Daoy (cell line): ENCODE measurements at places on chromosomes 7 and 10. TPM values are rescaled to one million over a fixed set of nuclear protein-coding genes. Genes with fewer than 3 reads are reported as not detected.

The CPXM2 gene
- total RNA-seq, result 4.9 and 8.6 TPM in 2 replicates

DNA sequence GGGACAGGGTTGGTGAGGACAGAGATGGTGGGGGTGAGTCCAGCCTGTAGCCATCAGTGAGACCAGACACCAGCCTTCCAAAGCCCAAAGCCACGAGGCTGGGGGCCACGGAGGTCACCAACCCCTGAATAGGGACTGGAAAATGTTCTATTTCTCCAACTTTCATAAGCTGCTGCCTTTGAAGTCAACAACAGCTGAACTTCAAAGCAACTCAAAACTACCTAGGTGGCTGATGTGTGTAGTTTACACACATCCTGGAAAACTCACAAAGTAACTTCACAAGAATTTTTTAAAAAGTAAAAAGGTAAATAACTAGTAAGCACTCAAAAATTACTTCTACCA, 88.8 kb downstream of the CHST15 start:
- no peak for DNase-seq

GRCh38 chr10:118153287-118153686, 106.5 kb upstream of the RAB11FIP2 start:
- no peak for DNase-seq

DNA sequence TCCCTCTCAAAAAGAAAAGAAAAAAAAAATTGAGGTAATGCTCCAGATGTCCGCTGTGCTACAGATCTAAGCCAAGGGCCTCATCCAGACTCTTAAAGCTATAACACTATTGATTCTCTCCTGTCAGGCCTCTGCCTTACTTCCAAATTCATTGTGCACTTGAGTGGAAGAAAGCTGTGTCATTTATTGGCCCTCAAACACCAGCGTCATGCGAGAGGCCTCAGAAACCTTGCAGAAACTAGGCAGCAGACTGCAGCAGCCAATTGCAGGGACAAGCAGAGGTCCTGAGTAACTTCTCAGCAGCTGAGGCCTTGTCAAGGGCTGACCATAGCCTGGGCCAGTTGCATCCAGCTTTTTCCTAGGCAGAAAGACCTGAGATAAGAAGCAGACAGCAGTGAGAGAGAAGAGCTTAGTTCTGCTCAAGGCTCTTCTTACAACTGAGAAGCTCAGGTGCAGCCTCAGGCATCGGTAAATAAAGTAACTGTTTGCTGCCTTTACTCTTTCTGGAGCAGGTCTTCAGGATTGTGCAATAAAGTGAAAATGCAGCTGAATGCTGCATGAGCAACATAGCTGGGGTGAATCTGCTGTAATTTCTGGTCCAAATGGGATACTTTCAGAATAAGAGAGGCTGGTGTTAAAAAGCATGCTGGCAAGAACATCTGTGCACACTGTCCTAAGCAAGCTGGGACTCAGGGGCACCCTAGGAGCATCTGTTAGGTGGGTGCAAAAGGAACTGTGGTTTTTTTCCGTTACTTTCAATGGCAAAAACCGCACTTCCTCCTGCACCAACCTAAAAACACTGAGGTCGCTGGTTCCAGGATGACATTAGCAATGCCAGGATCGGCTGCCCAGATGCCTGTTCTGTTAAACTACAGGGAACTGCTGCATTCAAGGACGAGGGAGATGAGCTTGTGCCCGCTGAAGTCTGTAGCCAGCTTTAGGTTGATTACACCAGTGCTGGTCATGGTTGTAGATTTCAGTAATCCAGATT, 181.8 kb upstream of the PFKP start:
- no peak for DNase-seq

DNA sequence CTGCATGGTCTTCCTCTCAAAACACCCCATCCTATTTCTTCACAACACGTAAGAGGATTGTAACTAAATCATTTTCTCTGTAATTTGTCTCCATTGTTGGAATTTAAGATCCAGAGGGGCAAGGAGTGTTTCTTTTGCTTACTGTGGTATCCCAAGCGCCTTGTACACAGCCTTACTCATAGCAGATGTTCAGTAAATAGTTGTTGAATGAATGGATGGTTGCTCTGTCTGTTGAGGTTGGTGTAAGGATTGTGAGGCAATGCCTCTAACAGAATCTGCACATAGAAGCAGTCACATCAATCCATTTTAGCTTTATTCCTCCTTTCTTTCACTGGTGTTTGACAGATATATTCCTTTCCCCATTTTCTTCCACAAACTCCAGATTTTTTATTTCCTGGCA, 90.1 kb downstream of the ZNF365 start:
- no peak for DNase-seq

- peak; percentile 11 for DNase-seq
Observed at GRCh38 chr7:7051206-7051877, 131.0 kb upstream of the C1GALT1 start.

GRCh38 chr10:113639966-113640365, 23.9 kb downstream of the NRAP start:
- DNase-seq, result no peak

GRCh38 chr10:30510932-30511700, 77.1 kb downstream of the MAP3K8 start:
- no peak for DNase-seq
